Ammon's horn (tissue), 1 donor: ENCODE measurements at places on chromosomes 3 and 15.

- no peak for DNase-seq
Measured at GRCh38 chr15:39140060-39140604, 440.7 kb upstream of the THBS1 start.

DNA sequence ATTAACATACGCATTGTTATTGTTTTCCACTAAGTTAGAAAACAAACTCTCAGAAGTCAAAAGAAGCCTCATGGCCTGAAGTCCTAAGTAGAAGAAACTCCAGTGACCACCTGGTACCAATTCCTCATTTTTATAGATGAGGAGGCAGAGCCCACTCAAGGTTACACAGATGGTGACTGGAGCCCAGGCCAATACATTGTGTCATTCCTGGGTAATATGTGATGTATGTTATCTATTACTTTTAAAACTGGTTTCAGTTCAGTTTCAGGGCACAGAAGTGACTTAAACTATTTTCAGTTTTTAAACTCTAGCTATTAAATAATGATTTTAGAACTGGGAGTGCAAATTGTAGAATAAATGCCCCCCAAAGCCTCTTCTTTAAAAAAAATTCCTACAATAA lies 66.7 kb upstream of the STXBP5L start:
- no peak for DNase-seq

DNA sequence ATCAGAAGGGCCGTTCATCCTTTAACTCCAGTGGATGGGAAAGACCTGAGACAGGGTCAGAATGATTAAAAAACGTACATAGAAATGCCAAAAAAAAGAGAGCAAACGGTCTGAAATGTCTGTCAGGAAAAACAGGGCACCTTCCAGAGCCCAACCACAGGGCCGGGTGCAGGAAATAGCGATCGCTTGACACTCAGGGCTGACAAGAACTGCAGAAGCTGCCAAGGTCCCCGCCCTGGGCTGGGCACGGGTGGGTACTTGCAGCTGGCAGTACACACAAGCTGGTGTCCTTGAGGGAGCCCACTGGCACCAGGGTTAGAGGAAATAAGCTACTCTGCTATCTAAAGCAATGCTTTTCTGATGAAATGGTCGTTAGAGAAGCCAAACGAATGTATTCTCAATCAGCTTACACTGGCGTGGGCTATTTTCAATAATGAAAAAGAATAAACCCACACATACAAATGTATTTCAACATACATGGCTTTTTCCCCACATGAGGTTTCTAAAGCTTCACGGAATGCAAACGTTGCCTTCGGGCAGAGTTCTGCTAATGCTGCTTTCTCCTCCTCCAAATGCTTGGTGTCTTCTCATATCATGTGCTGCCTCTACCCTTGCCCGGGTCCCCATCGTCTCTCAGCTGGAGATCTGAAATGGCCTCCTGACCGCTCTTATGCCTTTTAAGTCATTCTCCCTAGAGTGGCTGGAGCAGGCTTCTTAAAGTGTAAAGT lies 15.6 kb downstream of the FRMD4B start:
- peak; percentile 82 for DNase-seq

GRCh38 chr3:172869784-172870518 lies 119.4 kb downstream of the ECT2 start:
- DNase-seq: no peak

DNA sequence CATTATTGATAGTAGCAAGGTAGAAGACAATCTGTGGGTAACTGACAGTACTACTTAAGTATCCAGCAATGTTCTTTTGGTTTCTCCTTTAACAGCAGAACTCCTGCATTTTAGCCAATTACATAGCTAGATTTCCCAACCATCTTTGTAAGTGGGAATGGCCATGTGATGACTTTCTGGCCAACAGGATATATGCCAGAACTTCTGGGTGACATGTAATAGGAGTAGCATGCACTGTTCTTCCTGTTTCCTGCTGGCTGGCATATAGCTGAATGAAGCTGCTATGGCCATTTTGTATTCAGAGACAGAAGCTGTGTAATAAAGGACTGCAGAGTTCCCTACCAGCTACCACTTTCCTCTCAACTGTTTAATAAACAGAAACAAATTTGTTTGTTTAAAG lies 18.0 kb downstream of the SPICE1 start:
- DNase-seq: no peak

DNA sequence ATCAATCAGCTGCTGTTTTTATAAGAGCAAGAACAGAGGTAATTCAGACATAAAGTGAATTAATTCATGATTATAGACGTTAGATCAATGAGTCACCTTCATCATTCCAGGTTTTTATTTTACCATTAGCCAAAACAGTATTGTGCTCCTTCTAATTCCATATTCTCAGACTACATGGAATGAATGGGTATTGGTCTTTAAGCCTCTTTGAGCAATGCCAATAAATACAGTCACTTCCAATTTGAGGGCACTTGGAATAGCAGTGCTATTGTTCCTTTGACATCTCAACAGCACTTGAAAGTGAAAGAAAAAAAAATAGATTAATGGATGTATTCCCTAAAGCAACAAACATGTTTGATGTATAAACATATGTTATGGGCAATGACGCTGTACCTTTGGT lies 830.9 kb upstream of the CFAP20DC start:
- DNase-seq: no peak

GRCh38 chr3:58134468-58134867 lies 76.3 kb downstream of the DNASE1L3 start:
- DNase-seq: no peak

- no peak for DNase-seq
Measured at GRCh38 chr3:95120921-95121320, 1058.1 kb downstream of the NSUN3 start.

- DNase-seq: no peak
Measured at GRCh38 chr15:65818927-65819562, 27.0 kb upstream of the DENND4A start.

GRCh38 chr3:178436773-178437172 lies 99.5 kb upstream of the KCNMB2 start:
- DNase-seq: peak; percentile 27

DNA sequence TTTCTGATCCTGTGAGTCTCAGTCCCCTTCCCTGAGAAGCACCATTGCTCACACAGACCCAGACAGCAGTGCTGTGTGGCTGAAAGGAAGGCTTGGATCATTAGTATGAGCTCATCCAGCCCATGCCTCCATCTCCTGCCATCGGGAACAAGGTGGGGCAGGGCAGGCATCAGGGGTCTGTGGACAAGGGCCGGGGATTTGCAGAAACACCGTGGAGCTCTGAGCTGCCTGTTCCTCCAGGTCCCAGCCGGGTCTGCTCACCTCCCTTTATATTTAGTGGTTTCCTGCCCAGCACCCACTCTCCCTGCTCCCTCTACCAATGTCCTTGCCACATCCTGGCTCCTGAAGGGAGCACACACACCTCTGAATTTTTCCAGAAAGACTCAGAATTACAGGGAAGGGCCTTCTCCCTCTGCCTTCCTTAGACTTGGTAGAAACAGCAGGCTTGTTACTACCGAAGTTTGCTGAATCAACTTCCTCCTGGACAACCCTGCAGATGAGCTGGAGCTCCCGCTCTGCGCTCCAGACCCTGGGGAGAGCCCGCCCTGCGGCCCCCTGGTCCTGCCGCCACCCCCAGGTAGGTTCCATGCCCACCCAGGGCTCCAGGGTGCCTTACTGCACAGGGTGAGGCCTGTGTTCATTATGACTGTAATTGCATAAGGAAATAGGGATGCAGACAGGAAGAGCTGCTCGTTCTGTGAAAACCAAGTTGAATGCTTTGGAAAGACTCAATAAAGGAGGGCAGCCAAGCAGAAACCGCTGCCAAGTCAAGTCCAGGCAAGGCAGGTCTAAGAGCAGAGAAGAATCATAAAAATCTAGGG lies 128.1 kb downstream of the NSMCE3 start:
- no peak for DNase-seq

DNA sequence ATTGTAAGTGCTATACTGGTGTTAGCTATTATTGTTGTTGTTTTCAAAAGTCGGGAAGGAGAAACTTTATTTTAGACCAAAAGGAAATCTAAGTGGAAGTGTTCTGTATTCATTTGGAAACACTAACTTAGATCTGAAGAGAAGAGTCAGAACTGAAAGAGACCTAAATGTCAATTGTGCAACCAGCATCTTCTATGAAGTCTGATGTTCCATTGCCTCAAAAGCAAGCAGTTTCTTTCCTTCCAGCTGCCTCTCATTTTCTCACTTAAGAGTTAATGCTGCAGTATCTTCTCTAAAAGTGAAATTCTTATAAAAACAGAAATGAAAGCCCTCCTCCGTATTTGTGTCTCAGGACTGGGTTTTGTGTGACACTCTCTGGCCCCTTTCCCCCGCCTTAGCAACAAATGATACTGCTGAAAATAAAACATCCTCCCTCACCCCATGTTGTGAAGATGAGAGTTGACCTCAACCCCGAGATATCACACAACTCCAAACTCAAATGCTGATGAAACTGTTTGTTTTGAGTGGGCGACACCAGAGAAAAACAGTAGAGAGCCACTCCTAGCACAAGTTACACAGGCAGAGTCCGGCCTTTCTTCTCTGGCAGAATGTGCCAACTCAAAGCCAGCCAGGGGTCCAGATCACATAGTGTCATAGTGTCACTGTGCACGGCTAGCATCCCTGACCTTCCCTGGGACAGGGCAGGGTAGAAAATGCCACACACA lies 48.9 kb downstream of the GLDN start:
- no peak for DNase-seq

DNA sequence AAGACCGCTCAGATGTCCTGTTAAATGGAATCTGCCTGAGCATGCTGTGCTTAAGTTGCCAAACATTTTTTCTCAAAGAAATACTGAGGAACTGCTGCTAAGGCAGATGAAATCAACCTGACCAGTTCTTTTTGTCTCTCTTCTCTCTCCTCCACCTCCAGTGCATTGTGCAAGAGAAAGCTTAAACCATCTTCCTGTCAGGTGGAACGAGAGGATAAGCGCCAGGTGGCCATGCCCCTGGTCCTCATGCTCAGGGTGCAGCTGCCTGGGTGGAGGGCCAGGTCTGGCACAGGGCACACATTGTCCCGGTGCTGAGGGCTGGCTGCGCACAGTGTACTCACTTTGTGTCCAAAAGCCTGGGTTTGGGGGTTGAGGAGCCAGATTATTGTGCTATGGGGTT lies 176.2 kb upstream of the TP63 start:
- no peak for DNase-seq

DNA sequence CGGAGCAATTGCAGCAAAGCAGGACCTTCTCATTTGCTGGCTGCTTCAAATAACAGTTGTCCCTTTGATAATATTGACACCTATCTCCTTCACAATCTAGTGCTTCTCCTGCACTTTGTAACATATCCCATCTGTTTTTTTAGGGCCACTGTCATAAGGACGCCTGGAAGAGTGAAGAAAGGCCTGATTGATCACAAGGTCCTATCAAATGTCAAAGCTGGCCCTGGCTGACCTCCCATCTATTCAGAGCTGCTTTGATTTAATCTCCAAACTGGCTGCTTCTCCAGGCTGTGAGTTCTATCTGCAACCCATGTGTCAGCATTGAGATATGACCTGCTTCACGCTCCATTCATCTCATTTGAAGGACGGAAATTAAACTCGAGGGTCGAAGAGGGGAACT lies 601.2 kb upstream of the KCNMB2 start:
- no peak for DNase-seq

GRCh38 chr3:98513091-98513511 lies 9.6 kb downstream of the CLDND1 start:
- DNase-seq: no peak

- peak; percentile 43 for DNase-seq
Measured at GRCh38 chr3:55337641-55338180, 149.4 kb downstream of the WNT5A start.

DNA sequence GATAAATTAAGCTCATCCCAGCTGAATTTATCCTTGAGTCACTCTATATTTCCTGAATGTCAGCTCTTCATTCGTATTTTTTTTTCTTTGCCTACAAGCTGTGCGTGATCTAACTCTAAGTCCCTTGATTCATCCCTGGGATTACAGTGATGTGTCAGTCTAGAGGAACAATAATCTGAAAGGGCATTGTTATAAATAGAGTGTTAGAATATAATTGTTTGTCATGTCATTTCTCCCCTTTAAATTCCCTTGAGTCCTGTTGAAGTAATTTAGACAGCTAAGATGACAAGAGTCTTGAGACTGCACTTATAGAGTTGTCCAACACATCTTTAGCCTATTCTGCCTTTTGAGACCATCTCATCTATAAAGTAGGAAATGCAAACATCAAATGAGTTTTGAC lies 621.8 kb downstream of the ZIC1 start:
- DNase-seq: no peak

GRCh38 chr15:70795311-70795665 lies 31.9 kb upstream of the UACA start:
- DNase-seq: no peak

GRCh38 chr15:95958382-95958781 lies 372.1 kb upstream of the NR2F2 start:
- no peak for DNase-seq

- DNase-seq: no peak
Measured at GRCh38 chr3:71930056-71930991, 145.4 kb upstream of the PROK2 start.

GRCh38 chr3:331881-332280 lies 135.3 kb downstream of the CHL1 start:
- DNase-seq: no peak

GRCh38 chr3:196967412-196968232 lies 1.0 kb downstream of the PIGZ start:
- no peak for DNase-seq

DNA sequence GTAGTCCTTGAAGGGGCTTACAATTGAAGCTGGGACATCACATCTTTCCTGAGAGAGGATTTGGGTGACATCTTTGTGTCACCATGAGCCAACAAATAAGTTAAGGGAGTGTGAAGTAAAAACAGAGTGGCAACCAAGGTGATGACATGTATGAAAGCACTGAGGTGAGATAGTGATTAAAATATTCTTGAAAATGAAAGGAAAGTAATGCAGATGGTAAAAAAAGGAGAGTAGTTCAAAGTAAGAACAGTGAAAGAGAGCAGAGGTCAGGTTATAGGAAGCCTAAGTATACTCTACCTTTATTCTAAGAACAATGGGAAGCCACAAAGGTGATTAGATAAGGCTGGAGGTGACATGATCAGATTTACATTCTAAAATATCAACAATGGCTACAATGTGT lies 486.1 kb downstream of the DIPK2A start:
- no peak for DNase-seq

DNA sequence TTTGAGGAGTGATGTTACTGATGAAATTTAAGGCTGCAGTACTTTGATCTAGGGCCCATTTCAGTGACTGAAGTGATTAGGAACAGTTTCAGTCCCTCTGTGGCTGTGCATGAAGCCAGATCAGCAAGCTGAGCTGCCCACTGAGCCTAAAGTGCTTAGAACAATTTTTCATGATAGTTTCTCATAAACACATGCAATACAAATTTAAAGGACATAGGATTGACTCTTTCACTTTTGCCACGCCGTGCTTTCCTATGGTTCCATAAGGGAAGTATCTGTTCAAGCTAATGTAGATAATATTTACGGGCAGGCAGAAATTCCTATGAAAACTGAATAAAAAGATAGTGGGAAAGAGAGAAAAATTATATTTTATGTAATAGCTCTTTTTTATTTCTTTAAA lies 10.6 kb downstream of the ANKUB1 start:
- no peak for DNase-seq

GRCh38 chr3:10845001-10845761 lies 29.2 kb downstream of the SLC6A11 start:
- peak; percentile 48 for DNase-seq
